ENCODE measurements at places on chromosomes 12 and 14.

DNA sequence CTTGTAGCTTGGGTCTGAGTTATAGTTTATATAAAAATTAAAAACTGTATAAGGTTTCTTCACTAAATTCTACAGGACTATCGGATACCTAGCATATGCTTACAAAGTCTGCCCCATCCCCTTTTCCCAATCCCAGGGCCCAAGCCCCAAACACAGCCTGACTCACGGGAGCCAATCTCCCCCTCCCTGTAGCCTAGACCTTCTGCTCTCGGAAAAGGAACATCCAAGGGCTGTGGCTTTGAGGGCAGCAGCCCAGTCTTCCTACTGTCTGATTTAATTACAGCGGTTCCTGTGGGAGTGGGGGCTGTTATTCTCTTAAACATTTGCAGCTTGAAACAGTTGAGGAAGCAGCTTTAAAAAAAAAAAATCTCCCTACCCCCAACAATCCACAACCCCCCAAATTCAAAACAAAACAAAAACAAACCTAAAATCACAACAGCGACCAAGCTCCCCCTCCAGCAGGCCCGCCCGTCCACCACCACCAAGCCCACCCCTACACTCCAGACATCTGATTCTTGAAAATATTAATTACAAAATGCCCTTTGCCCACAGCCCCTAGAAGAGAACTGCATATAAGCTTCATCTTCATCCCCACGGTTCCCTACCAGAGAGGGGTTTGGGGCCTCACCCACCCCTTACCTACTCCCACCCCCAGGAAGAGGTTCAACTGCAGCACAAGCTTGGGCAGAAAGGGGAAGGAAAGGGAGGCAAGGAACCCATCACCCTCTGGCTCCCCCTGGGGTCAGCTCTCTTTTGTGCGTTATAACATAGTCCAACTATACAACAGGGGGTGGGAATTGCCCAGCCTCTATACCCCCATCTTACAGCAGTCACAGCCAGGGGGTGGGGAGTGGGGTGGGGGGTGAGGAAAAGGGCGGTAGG is 1.1 kb upstream of the PRKAG1 start:
- DNase-seq: peak; percentile 61

GRCh38 chr12:103422746-103423515 is 72.8 kb downstream of the C12orf42 start:
- DNase-seq: no peak

DNA sequence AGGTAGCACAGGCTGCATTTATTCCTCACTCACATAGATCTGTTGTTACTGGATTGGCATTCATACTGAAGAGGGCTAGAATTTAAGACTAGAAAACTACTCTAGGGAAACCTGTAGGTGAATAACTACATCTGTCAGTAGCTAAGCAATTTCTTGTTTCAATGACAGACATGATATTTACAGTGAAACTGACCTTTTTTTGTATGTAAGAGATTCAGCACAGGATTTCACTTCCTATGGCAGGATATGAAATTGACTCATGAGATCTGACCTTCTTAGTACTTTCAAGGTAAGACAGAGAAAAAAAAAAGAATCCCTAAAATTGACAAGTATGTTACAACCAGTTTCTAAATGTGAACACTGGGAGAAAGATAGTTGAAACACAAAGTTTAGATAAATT is 189.8 kb upstream of the SLC16A7 start:
- no peak for DNase-seq

GRCh38 chr12:121277374-121277759 is 19.1 kb downstream of the CAMKK2 start:
- DNase-seq: no peak

All from CD4-positive, alpha-beta T cell treated with Interferon alpha-2 for 1 hour (primary cell).